Lung microvascular endothelial cell (primary cell): ENCODE measurements at places on chromosomes 11 and 22. TPM values are rescaled to one million over a fixed set of nuclear protein-coding genes. Genes with fewer than 3 reads are reported as not detected.

DNA sequence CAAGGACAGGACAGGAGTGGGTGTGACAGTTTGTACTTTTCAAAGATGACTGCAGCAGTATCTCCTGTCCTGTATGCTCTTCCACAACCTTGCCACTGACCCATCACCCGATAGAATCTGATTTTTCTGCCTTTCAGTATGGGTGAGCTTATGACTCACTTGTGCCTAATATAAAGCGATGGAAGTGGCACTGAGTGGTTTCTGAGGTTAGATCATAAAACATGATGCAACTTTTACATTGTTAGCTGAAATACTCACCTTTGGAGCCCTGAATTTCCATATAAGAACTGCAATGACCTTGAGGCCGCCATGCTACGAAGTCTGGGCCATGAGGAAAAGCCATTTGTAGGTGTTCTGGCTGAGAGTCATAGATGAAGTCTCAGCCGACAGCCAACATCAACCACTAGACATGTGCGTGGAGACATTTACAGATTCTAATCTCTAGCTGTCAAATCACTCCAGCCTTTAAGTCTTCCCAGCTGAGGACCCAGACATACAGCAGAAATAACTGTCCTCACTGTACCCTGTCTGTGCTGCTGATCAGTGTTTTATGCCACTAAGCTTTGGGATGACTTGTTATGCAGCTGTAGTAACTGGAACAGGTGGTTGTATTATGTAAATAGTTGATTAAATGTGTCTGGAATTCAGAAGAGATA, 105.9 kb upstream of the ARHGAP20 start:
- DNase-seq: no peak

GRCh38 chr11:116339306-116340098, 433.3 kb downstream of the BUD13 start:
- peak; percentile 53 for DNase-seq

GRCh38 chr11:134033696-134034491, 35.0 kb upstream of the JAM3 start:
- peak; percentile 56 for DNase-seq

GRCh38 chr22:46502440-46503175, 34.8 kb downstream of the CELSR1 start:
- no peak for DNase-seq

GRCh38 chr11:73189315-73189714, 28.8 kb upstream of the P2RY2 start:
- DNase-seq: no peak

GRCh38 chr22:29871684-29872083, 11.3 kb upstream of the MTMR3 start:
- no peak for DNase-seq

GRCh38 chr11:86802601-86803051, 2.3 kb downstream of the PRSS23 start:
- peak; percentile 81 for DNase-seq

CCDC117 gene
- total RNA-seq: 10.0 and 12.7 TPM in 2 replicates

DNA sequence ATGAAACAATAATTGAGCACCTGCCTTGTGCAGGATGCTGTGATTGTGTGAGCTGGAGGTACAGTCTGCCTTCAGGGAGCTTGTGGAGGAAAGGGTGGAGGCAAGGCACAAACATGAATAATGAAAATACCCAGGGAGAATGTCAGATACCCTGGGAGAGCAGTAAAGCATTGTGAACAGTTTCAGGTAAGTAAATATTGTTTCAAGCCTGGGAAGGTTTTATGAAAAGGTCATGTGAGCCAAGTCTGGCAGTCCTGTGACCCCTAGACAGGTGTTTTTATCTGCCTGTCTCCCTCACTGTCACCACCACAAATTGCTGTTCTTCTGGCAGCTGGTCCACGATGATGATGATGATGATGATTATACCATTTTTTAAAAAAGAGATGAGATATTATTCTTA, 32.0 kb downstream of the SPECC1L start:
- DNase-seq: no peak

GRCh38 chr22:50673231-50674129, 857 bp downstream of the SHANK3 start:
- peak; percentile 69 for DNase-seq

CXCR5 gene
- not detected in 2 replicates for total RNA-seq

CREB3L1 gene
- under 0.01 and 0.20 TPM in 2 replicates for total RNA-seq

DNA sequence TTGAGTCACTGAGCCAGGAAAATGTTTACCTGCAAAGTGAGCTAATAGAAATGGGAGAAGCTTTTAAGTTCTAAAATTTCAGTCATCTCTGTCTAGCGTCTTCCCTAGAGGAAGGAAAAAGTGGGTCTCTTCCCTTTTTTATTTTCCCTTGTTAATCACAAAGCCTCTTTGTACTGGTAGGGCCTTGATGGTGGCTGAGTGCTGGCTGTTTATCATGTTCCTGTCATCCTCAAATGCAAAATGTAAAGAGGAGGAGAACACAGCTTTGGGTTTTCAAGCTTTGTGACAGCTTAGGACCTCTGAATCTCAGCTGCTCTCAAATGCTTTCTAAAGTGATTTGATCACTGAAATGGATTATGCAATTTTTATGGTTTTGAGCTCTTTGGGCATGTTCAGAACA, 222.0 kb downstream of the TMEM135 start:
- no peak for DNase-seq

DNA sequence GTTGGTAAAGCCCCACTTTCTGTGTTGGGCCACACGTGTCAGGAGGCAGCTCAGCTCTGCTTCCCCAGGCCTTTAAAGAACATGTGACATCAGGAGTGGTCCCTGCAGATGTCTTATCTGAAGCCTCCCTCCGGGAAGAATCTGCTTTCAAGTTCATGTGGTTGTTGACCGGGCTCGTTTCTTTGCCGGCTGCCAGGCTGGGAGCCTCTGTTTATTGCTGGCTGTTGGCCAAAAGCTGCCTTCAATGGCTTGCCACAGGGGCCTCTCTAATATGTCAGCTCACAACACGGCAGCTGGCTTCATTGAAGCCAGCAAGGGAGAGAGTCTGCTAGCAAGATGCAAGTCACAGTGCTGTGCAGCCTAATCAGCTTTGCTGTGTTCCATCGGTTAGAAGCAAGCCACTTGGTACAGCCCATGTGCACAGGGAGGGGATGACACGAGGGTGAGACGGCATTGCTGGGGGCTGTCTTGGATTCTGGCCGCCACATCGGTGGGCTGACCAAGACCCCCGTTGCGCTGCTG, 14.6 kb downstream of the MRGPRF start:
- peak; percentile 78 for DNase-seq

- peak; percentile 62 for DNase-seq
These were observed 312.3 kb downstream of the MN1 start for GRCh38 chr22:27489178-27489675.

DNA sequence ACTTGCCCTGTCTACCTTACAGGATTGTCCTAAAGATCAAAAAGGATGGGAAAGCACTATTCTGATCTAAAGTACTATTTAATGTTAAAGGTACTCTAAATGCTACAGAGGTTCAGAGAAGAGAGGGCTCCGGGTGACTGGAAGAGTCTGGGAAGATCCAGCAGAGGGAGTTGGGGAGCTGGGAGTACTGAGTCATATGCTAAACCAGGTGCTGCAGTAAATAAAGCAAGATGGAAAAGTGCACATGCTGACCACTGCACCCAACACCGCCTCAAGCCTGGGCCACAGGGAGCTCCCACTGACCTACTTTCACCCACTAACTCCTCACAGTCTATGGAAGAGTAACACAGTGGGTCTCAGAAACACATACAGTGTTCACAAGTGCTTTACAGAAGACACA, 49.3 kb downstream of the WT1 start:
- peak; percentile 54 for DNase-seq

FLRT1 gene
- not detected in 2 replicates for total RNA-seq

DNA sequence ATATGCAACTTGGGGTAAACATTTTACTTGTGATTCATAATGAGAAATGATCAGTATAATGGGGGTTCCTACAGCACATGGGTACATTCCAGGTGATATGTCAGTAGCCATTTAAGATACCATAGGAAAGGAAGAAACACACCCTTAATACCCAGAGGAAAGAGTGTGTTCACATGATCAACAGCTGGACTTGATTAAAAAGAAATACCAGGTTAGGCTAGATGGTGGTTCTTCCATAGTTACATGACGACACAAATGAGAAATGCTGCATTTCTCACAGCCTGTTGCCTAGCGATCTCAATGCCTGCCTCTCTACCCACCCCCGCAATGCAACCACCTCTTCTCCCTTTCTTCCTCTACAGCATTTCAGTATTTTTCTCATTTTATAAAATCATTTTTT, 96.8 kb downstream of the TTC28 start:
- DNase-seq: no peak

GRCh38 chr11:96576383-96576782, 186.6 kb downstream of the JRKL start:
- DNase-seq: no peak

GRCh38 chr22:22128440-22128839, 116.1 kb upstream of the VPREB1 start:
- no peak for DNase-seq

- DNase-seq: no peak
These were observed 851 bp downstream of the SPTBN2 start for GRCh38 chr11:66728038-66728692.

DNA sequence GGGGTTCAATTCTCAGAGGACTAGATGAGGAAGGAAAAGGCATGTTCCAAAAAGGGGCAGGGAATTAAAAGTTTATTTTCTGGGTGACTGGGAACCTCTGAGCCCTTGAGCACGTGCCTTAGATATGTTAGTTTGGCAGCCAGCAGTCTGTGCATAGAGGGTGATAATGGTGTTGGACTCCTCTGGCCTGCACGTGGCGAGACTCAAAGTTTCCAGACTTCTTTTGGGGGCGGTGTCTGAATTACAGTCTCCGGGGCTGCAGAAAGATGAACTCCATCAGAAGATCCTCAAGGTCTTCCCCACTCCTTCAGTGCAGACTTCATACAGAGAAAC, 861 bp upstream of the ZNRF3 start:
- peak; percentile 21 for DNase-seq
